Activated B cell treated with CpG ODN at 0.5 μM for 24 hours (primary cell): ENCODE measurements at places on chromosomes 16 and 17. TPM values are rescaled to one million over a fixed set of nuclear protein-coding genes. Genes with fewer than 3 reads are reported as not detected.

Gene HOXB1
- not detected in 2 replicates for total RNA-seq

Gene MEFV
- total RNA-seq = not detected in 2 replicates

Gene HSD17B2
- not detected in 2 replicates for total RNA-seq

Gene TVP23A
- 1.6 and 2.0 TPM in 2 replicates for total RNA-seq

DNA sequence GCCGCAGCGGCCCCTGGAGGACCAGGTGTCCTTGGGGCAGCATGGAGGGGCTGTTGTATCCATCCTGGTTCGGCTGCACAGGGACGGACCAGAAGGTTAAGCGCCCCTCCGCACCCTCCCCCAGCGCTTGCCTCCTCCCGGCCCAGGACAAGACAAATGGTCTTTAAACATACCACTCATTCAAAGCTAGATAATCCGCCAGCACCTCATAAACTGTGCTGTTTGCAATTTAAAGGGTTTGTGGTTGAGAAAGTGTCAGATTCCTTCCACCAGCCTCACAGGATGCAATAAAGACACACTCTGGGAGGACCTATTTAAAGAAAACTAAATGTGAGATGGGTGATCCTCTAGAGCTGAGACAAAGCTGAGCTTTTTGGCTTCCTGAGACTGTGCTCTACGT lies 426.2 kb upstream of the EEF2KMT start:
- no peak for DNase-seq

- peak; percentile 66 for DNase-seq
Observed at GRCh38 chr16:88815901-88816589, 4.3 kb upstream of the APRT start.

GRCh38 chr16:21614896-21615295 lies 15.5 kb downstream of the METTL9 start:
- DNase-seq = no peak

GRCh38 chr17:81400996-81401722 lies 5.9 kb downstream of the BAHCC1 start:
- no peak for DNase-seq

DNA sequence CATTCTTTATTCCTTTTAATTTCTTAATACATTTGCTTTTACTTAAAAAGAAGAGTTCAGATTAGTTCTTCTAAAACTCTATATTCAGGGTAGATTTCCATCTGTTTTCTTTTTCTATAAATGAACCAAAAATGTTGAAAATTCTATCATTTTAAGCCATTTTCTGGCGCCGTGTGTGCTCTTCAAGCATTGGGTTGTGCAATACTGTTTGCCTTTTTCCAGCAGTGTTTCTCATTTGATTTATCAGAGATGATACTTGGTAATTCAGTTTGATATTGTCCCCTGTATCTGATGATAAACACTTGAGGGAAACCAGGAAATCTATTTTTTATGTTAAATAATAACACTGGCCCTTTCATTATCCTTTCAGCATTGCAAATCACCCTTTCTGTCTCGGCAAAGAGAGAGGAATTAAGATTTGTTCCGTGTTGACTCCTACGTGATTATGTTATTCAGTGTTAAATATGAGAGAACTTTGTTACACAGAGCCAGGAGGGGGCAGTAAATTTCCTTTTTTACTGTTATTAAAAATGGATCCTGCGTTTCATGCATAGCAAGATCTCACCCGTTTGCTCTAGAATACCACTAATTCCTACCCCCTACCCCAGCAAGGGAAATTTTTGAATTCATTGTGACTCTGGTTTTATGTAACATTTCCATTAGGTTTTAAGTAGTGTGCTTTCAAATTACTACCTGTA lies 606.9 kb upstream of the RBFOX1 start:
- DNase-seq = no peak

- DNase-seq = no peak
Observed at GRCh38 chr16:70577256-70577698, 53.7 kb downstream of the SF3B3 start.

DNA sequence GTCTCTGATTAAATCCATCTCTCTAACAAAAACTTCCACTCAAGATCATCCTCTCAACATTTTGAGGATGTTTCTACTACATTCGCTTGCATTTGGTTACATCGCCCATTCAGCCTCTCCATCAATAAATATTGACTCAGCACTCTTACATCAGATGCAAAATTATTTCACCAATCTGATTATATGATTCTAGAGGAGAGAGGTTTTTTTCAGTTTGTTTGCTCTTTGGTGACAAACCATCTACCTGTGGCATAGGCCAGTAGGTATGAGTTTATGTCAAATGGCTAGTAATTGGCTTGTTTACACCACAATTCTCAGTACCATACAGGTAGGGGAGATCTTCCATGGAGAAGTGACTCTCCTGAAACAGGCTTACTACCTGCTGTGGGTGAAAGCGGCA lies 52.3 kb downstream of the TOX3 start:
- DNase-seq = no peak
